Activated naive CD8-positive, alpha-beta T cell treated with anti-CD3 and anti-CD28 coated beads for 36 hours (primary cell): ENCODE measurements at places on chromosomes 4 and X.

GRCh38 chr4:117422297-117422696, 336.9 kb upstream of the TRAM1L1 start:
- no peak for DNase-seq

GRCh38 chr4:55868581-55869090, 15.2 kb downstream of the EXOC1 start:
- DNase-seq = no peak

GRCh38 chr4:57136281-57136680, 26.1 kb upstream of the IGFBP7 start:
- no peak for DNase-seq

- DNase-seq = no peak
Observed at GRCh38 chrX:78109458-78109857, 5.4 kb downstream of the PGK1 start.

DNA sequence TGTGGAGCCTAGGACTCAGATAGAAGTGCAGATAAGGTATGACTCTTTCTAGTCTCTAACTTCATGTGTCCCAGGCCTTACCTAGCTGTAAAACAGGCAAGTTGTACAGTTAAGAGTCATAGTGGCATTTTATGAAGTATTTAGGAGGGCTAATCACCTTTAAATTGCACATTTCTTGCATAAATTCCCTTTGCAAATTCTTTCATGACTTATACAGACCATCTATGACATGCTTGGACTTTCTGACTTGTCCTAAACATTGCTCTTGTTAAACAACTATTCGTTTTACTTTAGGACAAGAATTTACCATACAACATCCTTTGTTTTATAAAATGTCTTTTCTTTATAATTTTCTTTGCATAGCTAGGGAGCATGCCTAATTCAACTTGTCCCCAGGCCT, 7.8 kb upstream of the RRAGB start:
- DNase-seq = no peak

DNA sequence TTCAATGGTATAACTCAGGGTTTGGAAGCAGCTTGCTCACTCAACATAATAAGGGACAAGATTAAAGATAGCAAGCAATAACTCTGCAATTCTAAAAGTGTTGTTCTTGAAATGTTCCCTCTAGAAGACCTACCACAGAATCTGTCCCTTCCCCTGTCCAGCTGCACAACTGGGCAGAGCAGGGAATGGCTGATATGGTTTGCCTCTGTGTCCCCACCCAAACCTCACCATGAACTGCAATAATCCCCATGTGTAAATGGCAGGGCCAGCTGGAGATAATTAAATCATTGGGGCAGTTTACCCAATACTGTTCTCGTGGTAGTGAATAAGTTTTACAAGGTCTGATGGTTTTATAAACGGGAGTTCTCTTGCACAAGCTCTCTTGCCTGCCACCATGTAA, 19.1 kb downstream of the PRDM5 start:
- no peak for DNase-seq

DNA sequence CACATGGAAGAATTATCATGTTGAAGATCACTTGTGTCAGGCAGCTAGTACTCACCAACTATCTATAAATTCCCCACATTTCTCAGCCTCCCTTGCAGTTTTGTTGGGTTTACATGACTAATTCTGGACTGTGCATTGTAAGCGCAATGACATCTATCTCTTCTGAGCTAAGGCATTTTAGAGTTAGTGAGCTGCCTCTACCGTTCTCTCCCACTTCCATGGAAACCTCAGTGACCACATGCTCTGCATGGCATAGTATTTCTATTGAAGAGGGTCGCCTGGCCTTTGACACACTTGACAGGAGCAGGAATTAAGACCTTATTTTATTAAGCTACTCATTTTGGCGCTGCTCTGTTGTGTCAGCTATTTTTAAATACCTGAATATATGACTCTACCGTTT, 67.5 kb upstream of the NPY2R start:
- no peak for DNase-seq

DNA sequence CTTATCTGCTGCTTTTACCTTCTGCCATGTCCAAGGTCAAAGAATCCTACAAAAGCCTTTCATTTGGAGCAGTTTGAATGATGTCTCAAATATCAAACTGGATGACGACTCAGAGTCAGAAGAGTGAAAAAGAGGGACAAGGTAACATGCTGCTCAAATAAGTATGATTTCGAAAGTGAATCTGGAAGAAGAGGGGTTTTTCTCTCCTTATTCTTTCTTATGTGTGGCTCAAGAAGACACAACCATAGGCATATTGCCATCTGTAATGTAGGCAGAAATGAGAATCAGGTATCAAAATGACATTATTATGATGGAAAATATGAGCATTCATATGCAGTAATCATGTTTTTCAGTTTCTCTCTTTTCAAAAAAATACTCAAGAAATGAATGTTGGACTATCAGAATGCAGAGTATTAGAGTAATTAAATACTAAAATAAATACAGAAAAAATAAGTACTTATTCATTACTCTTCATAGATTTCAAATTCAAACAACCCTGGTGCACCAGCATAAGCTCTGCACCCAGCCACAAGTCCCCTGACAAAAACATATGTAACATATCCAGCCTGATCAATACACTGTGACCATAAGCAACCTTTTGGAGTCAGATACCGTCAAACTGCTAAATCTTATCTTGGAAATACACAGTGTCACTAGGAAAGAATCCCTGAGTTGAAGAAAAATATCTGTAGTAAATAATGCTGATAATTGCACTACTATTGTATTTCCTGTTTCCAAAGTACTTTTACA, 468.6 kb downstream of the INPP4B start:
- no peak for DNase-seq

DNA sequence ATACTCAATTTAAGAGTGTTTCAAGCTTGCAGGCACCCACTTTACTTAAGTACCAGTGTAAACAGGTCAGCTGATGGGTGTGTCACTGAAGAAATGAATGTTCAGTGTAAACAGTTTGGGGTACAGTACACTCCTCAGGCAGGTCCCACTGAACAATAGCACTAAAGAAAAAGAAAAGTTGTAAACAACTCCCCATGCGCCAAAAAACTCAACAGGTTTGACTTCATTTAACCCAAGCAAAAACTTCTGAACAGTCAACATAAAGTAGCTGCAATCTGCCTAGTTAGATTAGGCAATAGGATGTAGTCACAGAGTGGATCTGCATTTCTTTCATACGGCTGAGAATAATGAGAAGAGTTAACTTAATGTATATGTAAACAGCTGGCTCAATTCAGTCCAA, 93.2 kb downstream of the FAM13A start:
- DNase-seq = no peak

DNA sequence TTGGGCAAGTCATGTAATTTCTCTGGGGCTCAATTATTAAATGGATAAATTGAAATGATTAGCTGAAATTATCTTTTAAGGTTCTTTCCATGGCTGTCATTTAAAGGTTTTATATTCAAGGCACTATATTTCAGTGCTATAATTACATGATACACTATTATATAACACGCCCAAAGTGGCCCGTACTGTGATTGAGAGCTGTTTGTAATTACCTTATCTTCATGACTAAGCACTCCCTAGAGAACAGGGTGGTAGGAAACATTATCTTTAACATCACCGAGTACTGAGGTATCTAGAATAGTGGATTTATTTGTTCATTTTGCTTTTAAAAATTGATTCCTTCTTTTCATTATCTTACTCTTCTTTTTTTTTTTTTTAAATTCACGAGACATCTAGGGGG, 79.0 kb downstream of the DIAPH2 start:
- no peak for DNase-seq

DNA sequence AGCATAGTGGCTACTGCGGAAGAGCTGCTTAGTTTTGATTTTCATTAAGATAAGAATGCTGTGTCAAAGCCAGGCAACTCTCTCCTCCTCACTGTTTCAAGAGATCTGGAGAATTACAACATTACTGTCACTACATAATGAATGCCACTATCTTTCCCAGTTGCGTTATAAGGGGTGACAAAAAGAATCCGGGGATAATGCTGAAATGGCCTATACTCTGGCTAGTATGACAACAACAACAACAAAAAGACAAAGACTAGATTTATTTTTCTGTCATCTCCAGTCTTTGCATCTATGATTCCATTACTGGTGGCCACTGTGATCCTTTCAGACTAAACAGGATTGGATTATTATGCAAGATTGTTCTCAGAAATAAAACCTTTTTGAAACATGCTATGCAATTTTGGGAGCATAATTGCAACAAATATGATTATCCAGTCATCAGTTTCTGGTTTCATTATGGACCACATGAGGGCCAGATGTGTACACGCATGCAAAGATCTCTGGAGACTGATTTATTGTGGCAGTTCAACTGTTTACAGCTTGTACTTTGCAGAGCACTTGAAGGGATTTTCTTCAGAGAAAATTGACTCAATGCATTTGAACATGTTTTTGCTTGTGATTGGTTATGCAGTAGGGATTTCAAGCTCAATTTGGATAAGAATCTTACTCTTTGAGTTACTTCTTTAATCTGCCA, 31.1 kb upstream of the SPANXB1 start:
- no peak for DNase-seq
